ENCODE measurements at places on chromosomes 16 and 17.

GRCh38 chr16:89955001-89955685 is 6.6 kb downstream of the DEF8 start:
- no peak for DNase-seq

- DNase-seq: no peak
These were observed 31.7 kb downstream of the CRISPLD2 start for GRCh38 chr16:84851192-84852127.

GRCh38 chr16:284204-285120 is 1.5 kb downstream of the PDIA2 start:
- no peak for DNase-seq

DNA sequence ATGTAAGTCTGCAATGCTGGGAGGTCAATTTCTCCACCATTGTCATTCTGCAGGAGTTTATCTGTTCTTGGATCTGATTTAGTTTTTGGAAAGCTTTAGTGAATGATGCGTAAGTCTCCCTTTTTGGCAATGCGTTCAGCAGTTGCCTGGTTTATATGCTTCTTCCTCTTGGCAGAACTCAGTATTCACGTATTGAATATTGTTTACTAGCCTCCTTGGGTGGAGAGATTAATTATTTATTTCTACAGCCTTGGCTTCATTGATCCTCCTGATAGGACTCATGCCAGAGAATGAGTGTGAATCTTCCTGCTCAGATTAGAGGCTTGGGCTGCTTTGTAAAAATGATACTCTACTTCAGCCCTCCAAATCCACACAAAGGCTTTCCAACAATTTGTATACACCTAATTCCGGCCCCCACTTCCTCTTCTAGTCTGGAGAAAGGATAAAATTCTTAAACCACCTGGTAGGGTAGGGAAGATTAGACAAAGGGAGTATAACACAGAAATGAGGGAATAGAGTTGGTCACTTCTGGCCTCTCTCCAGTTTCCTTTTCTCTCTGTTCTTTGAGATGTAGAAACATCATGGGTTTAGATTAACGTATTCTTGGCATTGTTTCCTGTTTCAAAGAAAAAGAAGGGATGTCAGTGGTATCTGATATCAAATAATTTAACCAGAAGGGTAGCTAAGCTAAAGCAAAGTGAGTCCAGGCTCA is 929.8 kb downstream of the KCNJ2 start:
- DNase-seq: no peak
